NCI-H2081 (cell line): ENCODE measurements at places on chromosomes 1 and 21.

GRCh38 chr1:3359756-3360440, 94.6 kb upstream of the ARHGEF16 start:
- DNase-seq, result no peak

GRCh38 chr21:42652527-42653230, 742 bp upstream of the PDE9A start:
- DNase-seq, result no peak

- peak; percentile 52 for DNase-seq
These were observed 1.0 kb downstream of the MANEAL start for GRCh38 chr1:37794372-37795339.

GRCh38 chr1:40143891-40144575, 17.2 kb upstream of the RLF start:
- DNase-seq, result peak; percentile 84

- DNase-seq, result no peak
These were observed 14.2 kb upstream of the CYP4B1 start for GRCh38 chr1:46784666-46785065.

GRCh38 chr1:50967416-50968157, 2.5 kb upstream of the CDKN2C start:
- peak; percentile 53 for DNase-seq

- no peak for DNase-seq
These were observed 154.2 kb downstream of the ASTN1 start for GRCh38 chr1:177010211-177010825.

DNA sequence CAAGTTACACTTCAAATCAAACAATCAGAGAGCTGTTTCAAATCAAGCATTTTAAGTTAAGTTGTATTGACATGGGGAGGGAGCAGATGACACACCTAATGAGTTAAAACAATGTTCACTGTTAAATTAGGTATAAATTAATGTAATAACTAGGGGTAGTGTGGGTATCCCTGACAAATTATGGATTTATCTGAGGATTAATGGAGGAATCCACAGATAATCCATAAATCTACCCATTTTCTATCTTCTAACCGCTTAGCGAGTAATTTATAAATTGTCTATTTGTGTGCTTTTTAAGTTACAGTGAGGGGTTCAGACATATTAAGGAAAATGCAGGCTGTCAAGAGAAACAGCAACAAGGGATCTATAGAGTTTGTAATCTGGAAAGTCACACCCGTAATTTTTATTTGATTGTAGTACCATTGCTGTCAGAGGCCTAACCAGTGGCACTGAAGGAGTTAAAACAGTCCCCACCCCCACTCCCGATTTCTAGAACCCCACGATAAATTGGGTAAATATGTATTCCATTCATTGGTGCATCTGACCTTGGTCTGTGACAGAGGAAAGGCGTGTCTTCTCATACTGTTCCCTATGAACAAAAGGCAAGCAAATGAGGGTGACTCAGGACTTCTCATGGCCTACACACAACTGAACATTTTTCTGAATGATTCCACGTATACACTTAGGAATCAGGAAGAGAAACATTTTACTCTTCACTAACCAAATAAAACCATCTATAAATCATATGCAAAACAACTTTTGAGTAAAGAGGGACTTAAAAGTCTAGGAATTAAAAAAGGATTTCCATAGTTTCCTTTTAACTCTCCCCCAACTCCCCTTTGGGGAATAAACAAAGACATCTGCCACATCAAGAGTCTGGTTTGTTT, 7.4 kb downstream of the IRF2BP2 start:
- DNase-seq, result peak; percentile 82

- DNase-seq, result no peak
These were observed 10.3 kb upstream of the C1orf198 start for GRCh38 chr1:230878591-230878990.

DNA sequence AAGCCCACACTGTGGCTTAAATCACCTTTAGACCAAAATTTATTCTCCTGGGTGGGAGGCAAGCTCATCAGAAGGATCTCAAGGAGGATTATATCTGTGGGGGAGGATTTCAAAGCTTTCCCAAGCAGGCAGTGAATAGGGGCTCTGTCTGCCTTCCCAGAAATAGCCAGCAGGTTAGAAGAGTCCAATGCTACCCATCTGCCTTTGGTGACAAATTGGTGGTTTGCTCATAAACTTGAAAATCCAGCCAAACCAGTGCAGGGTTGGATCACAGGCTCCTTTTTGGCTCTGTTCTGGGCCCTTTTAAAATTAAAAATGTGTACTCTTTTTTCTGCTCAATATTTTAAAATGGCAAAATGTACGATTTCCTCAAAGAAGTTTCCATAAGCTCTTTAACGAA, 118.9 kb upstream of the ZC3H11B start:
- no peak for DNase-seq

DNA sequence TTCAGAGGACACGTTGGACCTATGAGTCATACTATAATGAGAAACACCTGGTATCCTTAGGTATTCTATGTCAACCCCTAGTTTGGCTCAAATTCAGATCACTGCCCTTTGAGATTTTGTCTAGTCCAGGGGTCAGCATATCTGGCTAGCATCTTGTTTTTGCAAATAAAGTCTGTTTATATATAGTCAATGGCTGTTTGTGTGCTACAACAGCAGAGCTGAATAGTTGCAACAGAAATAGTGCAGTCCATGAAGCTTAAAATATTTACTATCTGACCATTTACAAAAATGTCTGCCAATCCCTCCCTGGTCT, 48.5 kb upstream of the EDEM3 start:
- no peak for DNase-seq

GRCh38 chr1:154669464-154670282, 61.7 kb upstream of the ADAR start:
- peak; percentile 83 for DNase-seq

DNA sequence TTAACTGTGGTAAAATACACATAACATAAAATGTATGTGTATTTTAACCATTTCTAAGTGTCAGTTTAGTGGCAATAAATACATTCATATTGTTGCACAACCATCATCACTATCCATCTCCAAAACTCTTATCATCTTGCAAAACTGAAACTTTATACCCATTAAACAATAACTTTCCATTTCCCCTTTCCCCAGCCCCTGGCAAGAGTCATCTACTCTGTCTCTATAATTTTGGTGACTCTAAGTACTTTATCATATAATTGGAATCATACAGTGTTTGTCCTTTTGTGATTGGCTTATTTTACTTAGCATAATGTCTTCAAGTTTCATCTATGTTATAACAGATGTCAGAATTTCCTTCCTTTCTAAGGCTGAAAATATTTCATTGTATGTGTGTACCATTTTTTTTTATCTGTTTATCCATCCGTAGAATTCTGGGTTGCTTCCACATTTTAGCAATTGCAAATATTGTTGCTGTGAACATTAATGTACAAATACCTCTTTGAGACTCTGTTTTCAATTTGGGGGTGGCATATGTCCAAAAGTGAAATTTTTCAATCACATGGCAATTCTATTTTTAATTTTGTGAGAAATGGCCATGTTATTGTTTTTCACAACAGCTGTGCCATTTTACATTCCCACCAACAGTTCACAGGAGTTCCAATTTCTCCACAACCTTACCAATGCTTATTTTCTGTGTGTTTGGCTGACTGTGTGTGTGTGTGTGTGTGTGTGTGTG, 153.9 kb upstream of the GORAB start:
- no peak for DNase-seq

- DNase-seq, result no peak
These were observed 40.7 kb upstream of the PIGV start for GRCh38 chr1:26747048-26747447.

GRCh38 chr1:22317920-22318243, 133.8 kb upstream of the ZBTB40 start:
- no peak for DNase-seq

- no peak for DNase-seq
These were observed 123.7 kb downstream of the SMYD2 start for GRCh38 chr1:214404571-214405213.

DNA sequence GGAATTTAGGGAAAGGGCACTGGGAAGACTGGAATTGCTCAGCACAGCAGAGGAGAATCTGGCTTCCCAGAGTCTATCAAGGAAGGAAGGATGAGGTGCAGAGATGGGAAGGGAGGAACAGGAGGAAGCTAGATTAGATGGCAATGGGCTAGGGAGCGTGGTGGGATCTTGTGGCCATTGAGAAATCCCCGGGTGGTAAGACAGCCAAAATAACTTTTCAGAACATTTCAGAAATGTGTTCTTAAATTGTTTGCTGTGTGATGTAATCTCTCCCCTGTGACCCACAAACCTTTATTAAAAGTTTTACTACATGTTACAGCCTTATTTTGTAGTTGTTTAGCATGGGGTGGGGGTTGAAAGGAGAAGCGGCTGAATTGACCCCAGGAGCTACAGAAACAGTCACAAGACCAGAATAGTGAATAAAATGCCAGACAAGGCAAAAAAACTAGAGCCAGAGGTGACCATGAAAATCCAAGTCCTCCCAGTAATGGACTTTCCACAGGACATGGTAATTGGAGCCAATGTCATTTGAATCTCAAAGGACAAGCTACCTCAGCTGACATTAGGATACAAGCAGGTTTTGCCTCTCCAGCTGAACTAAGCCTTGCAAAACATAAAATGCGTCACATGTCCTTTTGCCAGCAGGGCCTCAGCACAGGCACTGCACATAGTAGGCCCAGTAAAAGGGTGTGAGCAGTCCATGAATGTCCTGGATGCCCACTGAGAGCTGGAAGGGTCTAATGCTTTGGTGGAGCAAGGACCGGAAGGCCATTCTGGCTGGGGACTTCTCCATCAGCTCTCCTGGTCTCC, 980 bp upstream of the AHCYL1 start:
- no peak for DNase-seq

GRCh38 chr1:195763146-195763906, 844.9 kb downstream of the KCNT2 start:
- DNase-seq, result peak; percentile 67

- no peak for DNase-seq
These were observed 105.8 kb upstream of the WLS start for GRCh38 chr1:68338081-68338480.

DNA sequence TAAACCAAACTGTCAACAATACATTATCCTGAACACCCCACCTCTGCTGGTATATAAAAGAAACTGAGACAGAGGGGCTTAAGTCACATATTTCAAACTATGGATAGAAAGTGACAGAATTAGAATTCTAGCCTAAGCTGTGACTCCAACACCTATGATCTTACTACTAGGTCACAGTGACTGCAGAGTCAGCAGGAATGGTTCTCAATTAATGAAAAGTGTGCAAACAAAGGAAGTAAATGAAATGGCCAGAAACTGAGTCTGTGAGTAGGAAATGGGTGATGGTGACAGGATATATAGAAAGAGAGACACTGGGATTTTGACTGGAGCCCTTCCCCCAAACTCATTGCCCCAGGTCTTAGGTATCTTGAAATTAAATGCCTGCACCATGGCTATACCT, 38.7 kb upstream of the SDC3 start:
- no peak for DNase-seq

GRCh38 chr1:207952617-207953542, 42.0 kb upstream of the CD34 start:
- DNase-seq, result no peak

GRCh38 chr1:2355373-2356261, 35.7 kb downstream of the MORN1 start:
- no peak for DNase-seq

GRCh38 chr21:39952265-39952664, 85.0 kb downstream of the PCP4 start:
- DNase-seq, result peak; percentile 18

- DNase-seq, result no peak
These were observed 342.4 kb downstream of the NPHP4 start for GRCh38 chr1:5649795-5650194.

GRCh38 chr1:34511802-34512201, 243.0 kb upstream of the GJB5 start:
- DNase-seq, result no peak

DNA sequence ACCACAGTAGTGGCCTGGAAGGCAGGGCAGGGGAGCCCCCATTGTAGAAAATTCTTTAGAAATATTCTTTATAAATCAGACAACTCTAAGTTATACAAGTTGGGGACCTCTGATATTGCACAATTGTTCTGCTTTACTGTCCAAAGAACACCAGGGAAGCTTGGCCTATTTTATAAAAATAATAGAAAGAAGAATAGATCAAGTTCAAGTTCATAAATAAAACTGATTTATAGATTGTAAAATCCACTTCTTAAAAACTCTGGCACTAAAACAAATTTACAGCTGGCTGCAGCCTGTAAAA, 55.0 kb upstream of the GALNT2 start:
- DNase-seq, result no peak

- no peak for DNase-seq
These were observed 51.3 kb upstream of the PLA2G2C start for GRCh38 chr1:20237646-20238045.

DNA sequence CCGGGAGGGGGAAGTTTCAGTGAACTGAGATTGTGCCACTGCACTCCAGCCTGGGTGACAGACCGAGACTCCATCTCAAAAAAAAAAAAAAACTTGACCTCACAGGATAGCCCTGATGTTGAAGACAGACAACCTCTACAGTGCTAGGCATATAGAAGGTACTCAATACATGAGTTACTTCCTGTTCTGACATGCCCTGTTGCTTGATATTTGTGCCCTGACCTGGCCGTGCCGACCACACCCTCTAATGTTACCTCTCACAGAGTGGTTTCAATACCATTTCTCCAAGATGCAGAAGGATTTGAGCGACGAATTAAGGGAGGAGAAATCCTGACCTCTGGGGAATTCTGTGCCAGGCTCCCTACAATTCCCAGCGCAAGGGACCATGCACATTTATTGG, 5.2 kb downstream of the PTAFR start:
- no peak for DNase-seq

GRCh38 chr1:47993881-47994625, 3.1 kb downstream of the TRABD2B start:
- no peak for DNase-seq

GRCh38 chr1:50972766-50973165, 2.7 kb downstream of the CDKN2C start:
- peak; percentile 43 for DNase-seq

DNA sequence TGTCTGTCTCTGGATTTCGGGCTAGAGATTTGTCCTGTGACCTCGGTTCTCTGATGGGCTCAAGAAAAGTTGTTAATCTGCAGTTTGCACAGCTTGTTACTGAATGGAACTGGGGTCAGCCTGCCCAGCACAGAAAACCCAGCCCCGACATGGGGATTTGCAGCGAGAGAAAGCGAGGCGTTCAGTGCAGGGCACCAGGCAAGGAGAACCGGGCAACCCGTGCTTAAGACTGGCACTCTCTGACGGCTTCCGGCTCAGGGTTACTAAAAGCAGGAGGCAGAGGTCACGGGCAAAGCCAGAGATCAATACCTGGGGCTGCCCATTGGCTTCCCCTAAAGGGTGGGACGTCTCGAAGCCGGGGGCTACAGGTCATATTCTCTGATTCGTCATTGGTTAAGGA, 29.9 kb upstream of the COL6A1 start:
- no peak for DNase-seq

- DNase-seq, result no peak
These were observed 76.8 kb downstream of the FOXJ3 start for GRCh38 chr1:42258218-42258617.

GRCh38 chr1:33288976-33289857, 31.7 kb downstream of the A3GALT2 start:
- no peak for DNase-seq

- DNase-seq, result peak; percentile 28
These were observed 12.4 kb downstream of the KLHDC8A start for GRCh38 chr1:205344066-205344928.

- peak; percentile 43 for DNase-seq
These were observed 37.7 kb downstream of the SH3GLB1 start for GRCh38 chr1:86741947-86742572.
